Adrenal gland (tissue), 19 donors: ENCODE measurements at places on chromosomes 1 and 21. TPM values are rescaled to one million over a fixed set of nuclear protein-coding genes. Genes with fewer than 3 reads are reported as not detected.

AADACL4 gene
- not detected for total RNA-seq

HES5 gene
- total RNA-seq, result not detected

DSCAM gene
- 0.08 TPM for total RNA-seq

SRSF10 gene
- 65.8 TPM for total RNA-seq

LYPLAL1 gene
- total RNA-seq, result 82.7 TPM

CREG1 gene
- 226 TPM for total RNA-seq

SH2D1B gene
- total RNA-seq, result 0.11 TPM

UTP25 gene
- total RNA-seq, result 8.5 TPM

MX2 gene
- 4.8 TPM for total RNA-seq

ANGPTL1 gene
- total RNA-seq, result 106 TPM

NDUFS2 gene
- 145 TPM for total RNA-seq

GPR52 gene
- 2.2 TPM for total RNA-seq

CD55 gene
- 76.1 TPM for total RNA-seq

PLD5 gene
- total RNA-seq, result 2.7 TPM

PRAMEF5 gene
- not detected for total RNA-seq

CTH gene
- total RNA-seq, result 11.0 TPM

GUCA2B gene
- not detected for total RNA-seq

MAP7D1 gene
- 72.1 TPM for total RNA-seq

CHRM3 gene
- total RNA-seq, result 4.3 TPM

TNFSF4 gene
- 1.9 TPM for total RNA-seq

NEK2 gene
- total RNA-seq, result 0.93 TPM

PPFIA4 gene
- 0.12 TPM for total RNA-seq

PCSK9 gene
- 0.30 TPM for total RNA-seq

TFAP2E gene
- not detected for total RNA-seq

EDARADD gene
- total RNA-seq, result 0.52 TPM

SLC27A3 gene
- total RNA-seq, result 13.8 TPM

C1QB gene
- 55.5 TPM for total RNA-seq

SH2D2A gene
- total RNA-seq, result 0.61 TPM

SUSD4 gene
- total RNA-seq, result 6.5 TPM

LORICRIN gene
- total RNA-seq, result not detected

OLIG1 gene
- not detected for total RNA-seq

C1orf115 gene
- total RNA-seq, result 8.0 TPM

PLA2G2A gene
- total RNA-seq, result 23.4 TPM

S100A8 gene
- total RNA-seq, result 72.2 TPM

ALX3 gene
- total RNA-seq, result not detected

RPTN gene
- not detected for total RNA-seq

LAMC2 gene
- total RNA-seq, result 0.04 TPM

ILDR2 gene
- 1.1 TPM for total RNA-seq

LRRN2 gene
- total RNA-seq, result 2.3 TPM

GJA4 gene
- total RNA-seq, result 21.3 TPM

BROX gene
- 63.5 TPM for total RNA-seq

LCE1A gene
- total RNA-seq, result not detected

GPR89B gene
- 12.0 TPM for total RNA-seq

ETS2 gene
- 45.6 TPM for total RNA-seq

B4GALT2 gene
- total RNA-seq, result 19.6 TPM

DNAJC6 gene
- total RNA-seq, result 7.5 TPM

ZYG11A gene
- total RNA-seq, result not detected

LRRC53 gene
- total RNA-seq, result not detected

LAD1 gene
- not detected for total RNA-seq

AMY1A gene
- total RNA-seq, result not detected

ZFP69 gene
- total RNA-seq, result 1.3 TPM

THBS3 gene
- 21.7 TPM for total RNA-seq

KIF14 gene
- 0.36 TPM for total RNA-seq

TRIM17 gene
- total RNA-seq, result not detected

TNFRSF14 gene
- total RNA-seq, result 55.2 TPM

CHI3L1 gene
- 0.24 TPM for total RNA-seq

THEM5 gene
- not detected for total RNA-seq

URB1 gene
- 16.5 TPM for total RNA-seq
